ENCODE measurements at places on chromosomes 7 and 10. TPM values are rescaled to one million over a fixed set of nuclear protein-coding genes. Genes with fewer than 3 reads are reported as not detected.

GPR85 gene
- total RNA-seq = 0.90 TPM

DDC gene
- not detected for total RNA-seq

- DNase-seq = no peak
Measured at GRCh38 chr10:11414314-11415038, 197.0 kb downstream of the USP6NL start.

GRCh38 chr7:11434366-11434765 is 397.6 kb downstream of the THSD7A start:
- no peak for DNase-seq

GRCh38 chr7:10855583-10855982 is 118.1 kb upstream of the PHF14 start:
- DNase-seq = no peak

All from chondrocyte (in vitro differentiated cells).